ENCODE measurements at places on chromosomes 5 and 9.

DNA sequence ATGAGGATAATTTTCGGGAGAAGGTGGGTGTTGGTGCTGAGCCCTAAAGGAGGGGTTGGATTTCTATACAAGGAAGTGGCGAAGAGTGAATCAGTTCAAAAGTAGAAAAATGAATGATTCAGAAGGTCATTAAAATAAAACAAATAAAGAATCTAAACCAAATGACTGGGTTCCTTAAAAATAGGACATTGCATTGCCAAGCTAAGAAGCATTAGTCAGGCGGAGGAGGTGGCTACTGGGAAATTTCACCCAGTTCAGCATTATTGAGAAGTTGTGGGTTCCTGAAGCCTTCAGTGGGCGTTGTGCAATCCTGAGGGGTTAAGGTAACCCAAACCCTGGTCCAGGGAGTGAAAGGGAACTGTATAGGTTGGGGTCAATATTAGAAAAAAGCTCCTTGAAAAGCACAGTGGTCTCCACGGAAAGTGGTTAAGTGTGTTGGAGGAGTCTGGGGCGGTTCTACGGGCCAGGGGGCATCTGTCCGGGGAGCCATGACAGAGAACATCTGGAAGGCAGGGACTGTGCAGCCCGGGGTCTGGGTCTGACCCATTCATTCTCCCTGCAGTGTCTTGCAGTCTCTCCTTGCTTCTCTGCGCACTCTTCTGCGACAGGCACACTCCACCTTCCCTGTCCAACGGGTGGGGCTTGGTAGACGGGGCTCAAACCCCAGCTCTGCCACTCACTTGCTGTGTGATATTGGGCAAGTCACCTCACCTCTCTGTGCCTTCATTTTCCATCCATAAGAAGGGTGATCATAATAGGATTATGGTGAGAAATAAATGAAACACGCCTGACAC is 27.6 kb upstream of the DUSP1 start:
- DNase-seq, result no peak

GRCh38 chr9:105114964-105115728 is 129.3 kb upstream of the SLC44A1 start:
- DNase-seq, result peak; percentile 9

DNA sequence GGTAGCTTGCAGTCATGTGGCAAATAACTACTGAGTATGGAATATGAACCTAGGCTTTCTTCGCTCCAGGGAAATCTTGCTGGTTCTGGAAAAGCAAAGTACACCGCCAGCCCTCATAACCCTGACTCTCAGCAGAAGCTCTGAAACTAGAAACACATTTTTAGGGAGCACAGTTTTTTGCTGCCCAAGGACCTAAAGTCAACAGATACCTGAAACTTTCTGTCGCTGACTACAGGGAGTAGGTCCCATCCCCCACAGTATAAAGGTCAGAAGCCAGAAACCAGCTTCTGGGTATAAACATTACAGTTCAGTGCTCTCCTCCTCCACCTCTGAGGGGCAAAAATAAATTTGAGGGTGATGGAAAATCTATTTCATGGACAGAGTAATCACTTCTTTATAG is 3.0 kb downstream of the ATOX1 start:
- DNase-seq, result no peak

DNA sequence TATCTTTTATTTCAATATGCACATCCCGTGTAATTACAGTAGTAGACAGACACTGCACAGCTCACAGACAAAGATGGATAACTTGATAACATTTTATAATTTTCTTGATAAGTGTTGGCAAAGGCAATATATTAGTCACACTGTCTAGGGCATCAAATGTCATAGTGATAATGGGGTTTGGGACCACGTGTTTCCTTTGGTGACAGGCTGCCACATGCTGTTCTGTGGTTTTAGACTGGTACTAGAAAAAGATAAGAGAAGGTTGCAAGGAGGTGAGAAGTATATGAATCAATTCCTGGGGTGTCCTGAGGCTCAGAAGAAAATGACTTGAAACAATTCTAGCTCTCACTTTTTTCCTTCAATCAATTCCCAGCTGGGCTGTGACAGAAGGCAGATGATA is 258.8 kb upstream of the CHD1 start:
- no peak for DNase-seq

GRCh38 chr5:32090026-32090754 is 83.9 kb downstream of the GOLPH3 start:
- no peak for DNase-seq

DNA sequence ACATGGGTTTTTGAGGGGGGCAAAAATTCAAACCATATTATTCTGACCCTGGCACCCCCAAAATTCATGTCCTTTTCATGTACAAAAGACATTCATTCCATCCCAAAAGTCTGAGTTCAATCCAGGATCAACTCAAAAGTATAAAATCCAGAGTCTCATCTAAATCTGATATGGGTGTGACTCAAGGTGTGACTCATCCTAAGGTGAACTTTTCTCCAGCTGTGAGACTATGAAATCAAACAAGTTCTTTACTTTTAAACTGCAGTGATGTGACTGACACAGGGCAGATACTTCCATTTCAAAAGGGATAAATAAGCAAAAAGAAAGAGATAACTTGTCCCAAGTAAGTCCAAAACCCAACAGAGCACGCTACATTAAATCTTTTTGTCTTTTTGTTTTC is 20.6 kb upstream of the CYLC2 start:
- DNase-seq, result no peak

- DNase-seq, result no peak
Observed at GRCh38 chr5:60843936-60844905, at the start of gene ELOVL7. TSS of gene ELOVL7 (minus strand) at chr5:60844269. CDS start at chr5:60787397, 56,872 bp downstream.

- no peak for DNase-seq
Observed at GRCh38 chr9:35313916-35314315, 152.1 kb downstream of the UNC13B start.

- no peak for DNase-seq
Observed at GRCh38 chr5:141841378-141842180, 36.6 kb downstream of the PCDH1 start.

GRCh38 chr9:129584136-129584535 is 36.8 kb downstream of the C9orf50 start:
- DNase-seq, result peak; percentile 45

- DNase-seq, result peak; percentile 15
Observed at GRCh38 chr9:4297151-4297785, 2.6 kb downstream of the GLIS3 start.

DNA sequence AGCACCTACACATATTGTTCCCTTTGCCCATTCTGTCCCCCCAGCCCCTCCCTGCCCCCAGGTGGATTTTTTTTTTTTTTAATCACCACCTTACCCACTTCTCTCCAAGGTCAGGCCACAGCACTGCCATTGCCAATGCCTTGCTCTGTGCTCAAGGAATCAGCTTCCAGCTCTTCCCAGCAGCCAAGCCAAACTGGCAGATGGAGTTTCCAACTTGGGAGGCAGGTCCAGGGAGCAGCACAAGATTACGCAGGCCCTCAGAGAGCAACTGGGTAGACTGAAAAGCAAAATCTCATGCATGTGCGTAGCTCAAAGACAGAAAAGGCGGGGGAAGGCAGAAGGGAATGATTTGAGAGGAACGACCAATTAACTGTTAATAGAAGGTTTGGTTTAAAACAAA is 15.1 kb downstream of the GRHPR start:
- no peak for DNase-seq

GRCh38 chr9:115923410-115923809 is 230.2 kb upstream of the PAPPA start:
- no peak for DNase-seq

DNA sequence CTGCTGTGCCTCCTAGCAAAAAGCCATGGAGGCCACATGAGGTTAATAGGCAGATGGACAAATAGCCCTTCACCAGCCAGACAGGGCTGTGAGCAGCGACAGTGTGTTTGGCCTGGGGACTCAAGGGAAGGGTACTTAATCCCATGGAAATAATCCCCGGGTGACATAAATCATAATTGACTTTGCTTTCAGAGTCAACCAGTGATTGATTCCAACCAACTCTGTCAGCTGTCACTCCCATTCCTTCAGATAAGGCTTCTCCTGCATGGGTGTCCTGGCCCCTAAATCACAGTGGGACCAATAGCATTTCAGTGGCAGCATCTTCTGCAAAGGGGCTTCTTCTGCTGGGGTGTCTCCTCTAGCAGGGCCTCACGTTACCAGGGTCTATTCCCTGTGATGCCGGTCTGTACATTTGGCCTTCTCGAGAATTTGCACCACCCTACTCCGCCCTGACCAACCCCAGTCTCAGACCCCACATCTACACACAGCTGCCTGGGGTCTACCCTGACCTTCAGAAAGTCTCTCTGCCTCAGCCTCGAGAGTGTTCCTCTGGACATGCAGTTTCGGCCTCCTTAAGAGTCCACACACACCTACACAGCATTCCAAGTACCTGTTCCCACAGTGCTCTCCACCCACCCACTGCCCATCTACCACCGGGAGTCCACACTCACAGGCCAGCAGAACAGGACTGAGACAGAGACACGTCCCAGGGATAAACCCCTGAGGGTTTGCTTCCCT is 3.7 kb downstream of the CLTB start:
- DNase-seq, result no peak

DNA sequence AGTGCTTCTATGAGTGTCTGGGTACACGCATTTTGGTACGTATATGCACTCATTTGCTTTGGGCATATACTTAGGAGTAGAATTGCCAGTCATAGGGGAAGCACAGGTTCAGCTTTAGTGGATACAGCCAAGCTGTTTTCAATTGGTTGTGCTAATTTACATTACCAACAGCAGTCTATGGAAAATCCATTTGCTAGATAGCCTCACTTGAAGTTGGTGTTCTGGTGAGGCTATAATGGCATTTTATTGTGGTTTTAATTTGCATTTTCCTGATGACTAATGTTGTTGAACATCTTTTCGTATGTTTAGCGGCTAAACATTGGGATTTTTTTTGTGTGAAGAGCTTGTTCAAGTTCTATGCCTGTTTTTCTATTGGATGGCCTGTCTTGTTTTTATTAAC is 76.8 kb upstream of the ANKH start:
- DNase-seq, result no peak

GRCh38 chr5:81657386-81657785 is 93.5 kb downstream of the SSBP2 start:
- DNase-seq, result no peak

DNA sequence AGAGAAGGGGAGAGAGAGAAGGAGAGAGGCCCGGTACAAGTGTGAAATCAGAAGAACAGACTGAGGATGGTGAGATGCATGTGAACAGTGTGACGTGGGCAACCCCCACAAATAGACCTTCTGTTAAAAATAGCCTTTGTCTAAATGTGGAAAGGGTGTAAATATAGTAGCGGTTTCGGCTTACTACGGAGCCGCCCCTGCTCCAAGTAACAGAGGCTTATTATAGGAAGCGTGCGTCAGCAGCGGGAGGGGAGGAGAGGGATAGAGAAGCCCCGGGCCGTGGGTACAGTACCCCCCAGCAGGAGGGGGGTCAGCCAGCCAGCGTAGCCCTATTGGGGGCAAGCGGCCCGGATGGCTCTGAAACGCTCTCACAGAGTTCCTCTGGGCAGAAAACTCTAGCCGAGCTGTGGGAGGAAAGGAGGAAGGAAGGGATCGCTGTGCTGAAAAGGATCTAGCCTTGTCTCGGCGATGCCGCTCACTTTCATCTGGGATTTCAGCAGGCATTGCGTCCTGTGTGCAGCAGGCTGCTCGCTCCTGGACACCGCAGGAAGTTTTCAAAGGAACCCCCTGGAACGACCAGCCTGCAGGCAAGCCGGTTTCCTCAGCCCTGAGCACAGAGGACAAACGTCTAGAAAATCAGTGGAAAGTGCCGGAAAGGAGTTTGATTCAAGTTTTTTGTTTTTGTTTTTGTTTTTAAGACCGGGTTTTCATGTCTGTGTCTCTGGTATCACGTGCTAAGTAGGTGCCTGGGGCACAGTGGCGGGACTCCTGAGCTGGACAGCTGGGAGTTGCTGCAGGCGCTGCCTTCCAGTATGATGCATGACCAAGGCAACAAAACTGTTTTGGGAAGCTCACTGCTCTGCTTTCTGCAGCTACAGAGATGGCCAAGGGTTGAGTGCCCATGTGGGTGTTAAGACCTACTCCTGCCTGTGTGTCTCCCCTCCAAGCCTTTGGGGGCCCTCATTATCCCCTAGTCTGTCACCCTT is 146.6 kb downstream of the SEC61B start:
- no peak for DNase-seq

- no peak for DNase-seq
Observed at GRCh38 chr5:158670201-158670600, 429.5 kb downstream of the EBF1 start.

DNA sequence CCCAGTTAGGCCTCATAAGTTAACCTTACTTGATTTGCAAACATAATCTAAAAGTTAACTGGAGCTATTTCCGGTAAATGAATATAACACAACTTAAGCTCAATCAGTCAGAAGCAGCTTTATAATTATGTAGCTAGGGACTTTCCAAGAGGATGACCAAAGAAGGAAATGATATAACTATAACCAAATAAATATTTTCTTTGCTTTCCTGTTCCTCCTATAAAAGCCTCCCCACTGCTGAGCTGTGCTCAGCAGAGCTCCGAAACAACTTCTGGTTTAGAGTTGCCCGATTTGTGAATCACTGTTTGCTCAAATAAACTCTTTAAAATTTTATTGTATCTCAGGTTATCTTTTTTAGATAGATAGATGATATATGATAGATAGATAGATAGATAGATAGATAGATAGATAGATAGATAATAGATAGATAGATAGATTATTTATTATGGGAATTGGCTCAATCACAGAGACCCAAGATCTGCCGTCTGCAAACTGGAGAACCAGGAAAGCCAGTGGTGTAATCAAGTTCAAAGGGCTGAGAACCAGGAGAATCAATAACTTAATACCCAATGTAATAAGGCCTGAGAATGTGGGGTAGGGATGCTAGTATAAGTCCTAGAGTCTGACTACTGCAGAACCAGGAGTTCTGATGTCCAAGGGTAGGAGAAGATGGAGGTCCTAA is 19.3 kb upstream of the TMEM161B start:
- no peak for DNase-seq

DNA sequence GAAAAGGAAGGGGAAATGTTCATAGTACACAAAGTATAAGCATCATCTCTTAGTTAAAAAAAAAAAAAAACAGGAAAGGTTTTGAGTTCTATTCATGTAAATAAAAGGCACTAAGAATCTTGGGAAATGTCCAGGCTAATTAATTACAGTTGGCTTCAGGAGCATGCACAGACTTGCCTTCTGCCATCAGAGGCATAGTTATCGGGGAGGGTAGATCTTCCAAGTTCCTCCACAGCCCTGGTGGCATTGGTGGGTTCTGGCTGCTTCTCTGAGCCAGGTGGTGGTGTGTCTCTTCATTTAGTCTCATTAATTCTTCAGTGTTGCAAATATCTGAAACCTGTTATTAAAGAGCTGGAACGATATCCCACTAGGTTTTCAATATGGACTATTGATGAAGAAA is 85.2 kb downstream of the TMEM252 start:
- DNase-seq, result no peak

GRCh38 chr5:53303105-53303504 is 177.3 kb upstream of the FST start:
- DNase-seq, result no peak

- DNase-seq, result no peak
Observed at GRCh38 chr5:139652788-139653241, 4.7 kb downstream of the CXXC5 start.

- DNase-seq, result no peak
Observed at GRCh38 chr5:65506961-65507360, 25.2 kb upstream of the ADAMTS6 start.

GRCh38 chr5:157464519-157465171 is 4.6 kb downstream of the NIPAL4 start:
- DNase-seq, result peak; percentile 45

All from activated gamma-delta T cell treated with Interleukin-2 at 50 U/mL for 16 hours (primary cell).